Daoy (cell line): ENCODE measurements at places on chromosomes 5 and 9. TPM values are rescaled to one million over a fixed set of nuclear protein-coding genes. Genes with fewer than 3 reads are reported as not detected.
A peak's percentile ranks its signal among the peaks of the same experiment; 100 is the strongest.

Gene GMCL2
- total RNA-seq, result not detected in 2 replicates

Gene RARS1
- total RNA-seq, result 478 and 575 TPM in 2 replicates

Gene PPP3R2
- not detected in 2 replicates for total RNA-seq

Gene FOXD4L3
- not detected in 2 replicates for total RNA-seq

Gene HTR1A
- not detected in 2 replicates for total RNA-seq

Gene CKMT2
- total RNA-seq, result not detected in 2 replicates

Gene TRPM3
- total RNA-seq, result under 0.01 TPM in 1 of 2 replicates, not detected in the other

Gene HABP4
- total RNA-seq, result 13.5 and 15.7 TPM in 2 replicates

Gene JAKMIP2
- 0.48 and 0.63 TPM in 2 replicates for total RNA-seq

Gene IFNK
- total RNA-seq, result not detected in 2 replicates

Gene CYFIP2
- total RNA-seq, result 7.6 and 8.5 TPM in 2 replicates

Gene OR1Q1
- not detected in 2 replicates for total RNA-seq

DNA sequence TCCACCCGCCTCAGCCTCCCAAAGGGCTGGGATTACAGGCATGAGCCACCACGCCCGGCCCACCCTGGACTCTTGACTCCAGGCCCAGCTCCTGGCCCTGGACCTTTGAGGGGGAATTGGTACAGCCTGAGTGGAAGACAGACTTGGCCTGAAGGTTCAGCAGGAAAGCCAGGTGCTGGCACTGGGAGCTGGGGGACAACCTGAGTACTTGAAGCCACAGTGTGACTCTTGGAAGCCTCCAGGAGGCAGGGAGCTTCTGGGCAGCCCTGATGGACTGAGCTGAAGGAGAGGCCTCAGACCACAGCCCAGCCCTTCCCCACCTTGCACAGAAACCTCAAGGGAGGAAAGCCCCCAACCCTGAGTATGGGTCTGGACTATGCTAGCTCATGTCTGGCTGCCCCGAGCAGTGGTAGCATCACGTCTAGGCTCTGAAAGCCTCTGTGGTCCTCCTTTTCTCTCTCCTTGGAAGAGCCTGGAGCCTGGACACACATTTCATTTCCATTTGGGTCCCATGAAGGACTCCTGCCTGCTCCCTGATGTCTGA, 54.1 kb downstream of the RASGEF1C start:
- no peak for DNase-seq

GRCh38 chr9:18240213-18240612, 233.7 kb upstream of the ADAMTSL1 start:
- no peak for DNase-seq

GRCh38 chr5:181045316-181045715, 5.2 kb downstream of the BTNL9 start:
- DNase-seq, result no peak

DNA sequence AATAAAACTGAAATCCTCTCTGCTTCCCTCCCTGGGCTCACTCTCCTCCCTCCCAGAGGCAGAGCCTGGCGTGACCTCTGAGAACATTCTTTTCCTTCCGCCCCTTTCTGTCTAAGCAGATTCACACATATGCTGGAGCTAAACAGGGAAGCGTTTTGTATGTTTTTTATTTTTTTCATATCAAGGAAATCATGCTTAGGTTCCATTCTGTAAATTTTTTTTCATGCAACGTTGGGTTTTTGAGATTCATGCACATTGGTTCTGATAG, 20.2 kb upstream of the BARHL1 start:
- DNase-seq, result no peak

- peak; percentile 94 for DNase-seq
These were observed 105.9 kb downstream of the DPYSL3 start for GRCh38 chr5:147403651-147404640.

- peak; percentile 38 for DNase-seq
These were observed 243.7 kb downstream of the HSPA4 start for GRCh38 chr5:133295520-133295919.

DNA sequence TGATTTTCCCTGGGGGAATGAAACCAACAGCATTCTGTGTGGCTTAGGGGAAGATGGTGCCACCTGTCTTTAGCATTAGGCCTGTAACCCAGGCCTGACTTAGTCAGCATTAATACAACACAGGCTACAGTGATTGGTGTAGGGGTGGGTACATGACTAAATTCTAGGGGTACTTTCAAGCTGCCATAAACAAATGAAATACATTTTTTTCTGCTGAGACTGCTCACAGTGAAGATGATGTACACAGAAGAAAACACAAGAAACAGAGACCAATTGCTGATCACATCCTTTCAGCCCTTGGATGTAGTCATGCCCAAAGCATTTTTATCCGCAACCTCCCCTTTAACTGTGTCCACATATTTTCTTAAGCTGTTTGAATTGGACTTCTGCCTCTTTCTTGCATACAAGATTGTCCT, 527.2 kb downstream of the KCTD16 start:
- peak; percentile 0 for DNase-seq

DNA sequence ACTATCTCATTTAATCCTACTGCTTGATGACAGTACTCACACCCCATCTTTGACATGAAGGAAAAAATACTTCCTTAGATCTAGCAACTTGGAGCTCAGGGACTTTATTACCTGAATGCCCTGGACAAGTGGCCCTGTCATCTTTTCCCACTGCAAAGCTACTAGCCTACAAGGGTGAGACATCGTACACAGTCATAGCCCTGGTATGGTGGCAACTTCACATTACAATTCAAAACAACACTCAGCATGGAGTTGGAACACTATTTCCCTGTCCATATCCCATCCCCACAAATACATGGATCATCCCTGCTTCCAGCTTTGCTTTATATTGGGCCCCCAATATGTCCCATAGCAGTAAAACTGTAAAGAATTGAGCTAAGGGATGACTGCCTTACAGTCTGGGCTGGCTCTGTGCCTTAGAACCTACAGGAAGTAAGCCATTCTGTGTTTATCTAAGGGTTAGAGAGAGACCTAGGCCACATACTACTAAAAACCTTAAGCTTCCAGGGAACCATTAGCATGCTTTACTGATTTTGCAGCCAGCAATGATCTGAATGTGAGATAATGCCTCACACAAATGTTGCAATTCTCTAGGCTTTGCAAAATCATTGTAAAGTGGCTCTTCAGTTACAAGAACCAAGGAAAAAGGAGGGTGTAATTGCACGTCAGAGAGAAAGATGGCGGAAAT, 55.9 kb downstream of the OTULIN start:
- DNase-seq, result peak; percentile 21

GRCh38 chr5:11547730-11548129, 356.5 kb downstream of the CTNND2 start:
- DNase-seq, result no peak

GRCh38 chr9:34169125-34169524, 9.7 kb upstream of the UBAP1 start:
- no peak for DNase-seq

- peak; percentile 59 for DNase-seq
These were observed 646 bp downstream of the CARNMT1 start for GRCh38 chr9:75027187-75028107.

DNA sequence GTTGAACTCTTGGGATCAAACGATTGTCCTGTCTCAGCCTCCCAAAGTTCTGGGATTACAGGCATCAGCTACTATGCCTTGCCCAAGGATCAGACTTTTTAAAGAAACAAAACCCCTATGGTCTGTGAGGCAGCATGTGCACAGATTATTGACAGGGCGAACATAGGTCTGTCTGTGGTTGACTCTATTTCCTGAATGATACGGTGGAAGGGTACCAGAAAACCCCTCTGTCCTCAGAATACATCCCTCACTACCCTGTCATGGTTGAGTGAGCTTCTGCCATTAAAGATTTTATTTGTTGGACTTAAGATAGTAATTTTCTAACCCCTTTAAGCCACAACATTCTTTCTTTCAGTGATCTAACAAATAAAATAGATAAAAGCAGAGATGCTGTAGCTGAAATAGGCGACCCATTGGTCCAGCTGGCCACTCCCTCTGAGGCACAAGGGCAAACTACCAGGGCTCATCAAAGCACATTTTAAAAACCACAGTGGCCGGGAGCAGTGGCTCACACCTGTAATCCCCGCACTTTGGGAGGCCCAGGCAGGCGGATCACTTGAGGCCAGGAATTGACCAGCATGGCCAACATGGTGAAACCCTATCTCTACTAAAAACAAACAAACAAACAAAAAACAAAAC, 84.9 kb upstream of the ANKRD55 start:
- no peak for DNase-seq

DNA sequence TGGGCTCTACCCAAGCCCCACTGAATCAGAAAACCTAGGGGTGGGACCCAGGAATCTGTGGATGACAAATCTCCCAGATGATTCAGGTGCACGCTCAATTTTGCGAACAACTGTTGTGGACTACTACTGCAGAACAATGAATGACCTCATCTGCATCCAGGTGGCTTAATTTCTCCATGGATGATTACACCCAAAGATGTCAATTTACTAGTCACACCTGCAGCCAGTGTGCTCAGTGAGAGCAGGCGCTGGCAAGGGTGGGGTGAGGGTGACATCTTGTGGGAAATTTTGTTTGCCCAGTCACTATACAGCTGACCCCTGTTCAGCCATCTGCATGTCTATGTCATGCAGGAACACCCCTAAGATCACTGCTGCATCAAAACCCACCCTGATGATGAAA, 118.2 kb downstream of the ENTREP1 start:
- no peak for DNase-seq

GRCh38 chr9:120966013-120966369, 39.4 kb upstream of the TRAF1 start:
- DNase-seq, result no peak

GRCh38 chr9:125803526-125803925, 56.4 kb downstream of the PBX3 start:
- DNase-seq, result no peak

DNA sequence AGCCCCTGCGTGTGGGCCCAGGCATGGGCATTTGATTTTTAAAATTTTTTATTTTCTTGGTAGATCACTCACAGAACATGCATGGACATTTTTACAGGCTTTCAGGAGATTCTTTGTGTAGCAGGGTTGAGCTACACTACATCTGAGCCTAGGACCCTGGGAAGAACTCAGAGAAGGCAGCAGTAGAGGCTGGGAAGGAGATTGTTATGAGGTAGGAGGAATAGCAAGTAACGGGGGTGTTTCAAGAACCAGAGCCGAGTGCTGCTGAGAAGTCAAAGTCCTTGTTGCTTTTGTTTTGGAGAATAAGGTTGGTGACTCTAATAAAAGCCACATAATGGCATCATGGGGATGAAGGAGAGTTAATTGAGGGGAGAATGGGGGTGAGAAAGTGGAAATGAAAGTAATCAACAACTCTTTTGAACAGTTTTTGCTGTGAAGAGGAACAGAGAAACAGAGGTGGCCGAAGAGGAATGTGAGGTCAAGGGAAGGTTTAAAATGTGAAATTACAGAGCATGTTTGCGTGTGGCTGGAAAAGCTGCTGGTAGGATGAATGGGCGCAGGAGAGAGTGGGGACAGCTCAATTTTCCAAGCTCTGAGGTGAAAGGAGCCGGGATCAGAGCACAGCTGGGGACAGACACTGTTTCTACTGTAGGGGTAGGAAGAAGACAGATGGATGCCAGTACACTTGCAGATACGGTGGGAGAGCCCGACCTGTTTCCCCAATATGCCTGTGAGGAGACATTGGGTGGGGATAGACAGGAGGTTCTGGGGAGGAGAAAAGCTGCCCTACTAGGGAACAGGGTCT, 4.7 kb upstream of the PDLIM7 start:
- DNase-seq, result no peak

DNA sequence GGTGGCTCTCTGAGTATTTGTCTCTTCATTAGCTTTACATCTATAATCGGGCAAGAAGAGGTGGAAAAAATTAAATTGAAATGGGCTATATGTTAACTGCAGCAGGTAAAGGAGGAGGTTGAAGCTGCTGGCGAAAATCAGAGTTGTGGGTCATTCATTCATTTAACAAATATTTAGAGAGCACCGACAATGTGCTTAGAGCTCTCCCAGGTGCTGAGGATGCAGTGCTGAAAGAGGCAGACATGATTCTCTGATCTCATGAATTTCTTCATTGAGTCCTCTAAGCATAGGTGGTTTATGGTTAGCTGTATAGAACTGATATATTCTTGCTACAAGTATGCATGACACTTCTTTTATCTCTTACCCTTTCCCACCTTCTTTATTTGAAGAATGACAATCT, 243.4 kb downstream of the RFX3 start:
- DNase-seq, result no peak

GRCh38 chr9:114988962-114989599, 58.7 kb upstream of the TNFSF8 start:
- peak; percentile 54 for DNase-seq

- no peak for DNase-seq
These were observed 3.6 kb upstream of the ARAP3 start for GRCh38 chr5:141685591-141685990.

- DNase-seq, result peak; percentile 37
These were observed 133.7 kb downstream of the NMUR2 start for GRCh38 chr5:152271420-152271819.
